ENCODE measurements at places on chromosomes 1 and 21.

- DNase-seq: no peak
Measured at GRCh38 chr1:9164532-9164900, 35.6 kb upstream of the GPR157 start.

DNA sequence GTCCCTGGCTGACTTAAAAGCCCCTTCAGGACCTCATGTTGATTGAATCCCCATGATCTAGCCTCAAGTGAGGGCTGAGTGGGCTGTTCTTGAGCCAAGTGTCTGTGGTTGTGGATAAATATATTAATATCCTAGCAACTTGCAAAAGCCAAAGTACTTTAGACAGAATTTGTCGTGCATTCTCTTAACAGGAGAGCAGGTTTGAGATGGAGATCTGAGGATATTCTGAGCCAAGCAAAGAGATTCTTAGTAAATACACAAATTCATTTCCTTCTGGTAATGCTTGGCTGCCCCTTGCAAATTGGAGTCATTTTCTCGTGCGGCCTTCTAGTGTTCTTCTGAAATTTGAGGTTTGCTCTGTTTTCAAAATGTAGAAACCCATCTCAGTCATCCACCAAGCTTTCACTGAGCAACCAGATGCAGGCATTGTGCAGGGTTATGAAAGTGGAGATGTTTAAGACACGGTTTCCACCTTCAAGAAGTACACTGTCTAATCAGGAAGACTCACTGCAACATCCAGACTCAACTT lies 242.1 kb upstream of the JUN start:
- DNase-seq: no peak

DNA sequence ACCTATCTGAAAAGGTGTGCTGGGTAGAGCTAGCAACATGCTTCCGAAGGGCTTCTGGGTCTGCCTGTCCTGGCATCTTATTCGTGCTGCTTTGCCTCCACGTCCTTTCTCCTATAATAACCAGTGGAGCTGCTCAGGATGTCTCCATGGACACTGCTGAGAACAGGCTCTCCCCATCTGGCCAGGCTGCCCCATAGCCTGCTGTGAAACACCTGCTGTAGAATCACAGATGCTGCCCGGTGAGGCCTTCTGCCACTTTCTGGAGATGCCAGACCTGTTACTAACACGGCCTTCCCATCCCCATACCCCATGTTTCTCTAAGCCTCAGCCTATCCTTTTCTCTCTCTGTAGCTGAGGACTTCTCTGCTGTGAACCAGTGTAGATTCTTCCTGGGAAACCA lies 120.5 kb downstream of the IER5 start:
- DNase-seq: no peak

- no peak for DNase-seq
Measured at GRCh38 chr1:86849756-86850155, 64.2 kb downstream of the SELENOF start.

DNA sequence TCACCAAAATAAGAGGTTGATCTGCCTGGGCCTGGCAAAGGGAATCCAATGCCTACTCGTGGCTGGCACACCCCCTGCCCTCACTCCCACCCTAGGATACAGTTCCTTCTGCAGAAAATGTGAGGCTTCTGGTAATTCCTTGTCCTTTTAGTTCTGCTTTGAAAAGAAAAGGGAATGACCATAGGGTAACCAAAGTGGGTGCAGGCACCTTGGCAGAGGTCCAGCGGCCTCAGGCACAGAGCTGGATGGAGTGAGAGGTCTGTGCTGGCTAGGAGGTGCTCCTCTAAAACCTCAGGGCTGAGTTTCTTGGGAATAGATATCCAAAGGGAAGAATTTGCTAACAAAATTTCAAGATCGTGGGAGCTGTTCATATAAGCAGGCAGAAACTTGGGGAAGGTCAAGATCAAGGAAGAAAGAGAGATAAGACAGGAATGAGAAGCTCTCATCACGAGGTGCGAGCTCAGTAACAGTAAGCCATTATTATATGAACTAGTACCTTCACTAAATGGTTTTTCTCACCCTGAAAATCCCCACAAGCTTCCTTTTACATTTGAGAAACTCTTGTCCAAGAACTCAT lies 293.1 kb upstream of the LYPLAL1 start:
- DNase-seq: no peak

GRCh38 chr1:59494145-59494833 lies 197.4 kb downstream of the FGGY start:
- DNase-seq: no peak

- DNase-seq: no peak
Measured at GRCh38 chr1:211036381-211037060, 97.4 kb downstream of the KCNH1 start.

DNA sequence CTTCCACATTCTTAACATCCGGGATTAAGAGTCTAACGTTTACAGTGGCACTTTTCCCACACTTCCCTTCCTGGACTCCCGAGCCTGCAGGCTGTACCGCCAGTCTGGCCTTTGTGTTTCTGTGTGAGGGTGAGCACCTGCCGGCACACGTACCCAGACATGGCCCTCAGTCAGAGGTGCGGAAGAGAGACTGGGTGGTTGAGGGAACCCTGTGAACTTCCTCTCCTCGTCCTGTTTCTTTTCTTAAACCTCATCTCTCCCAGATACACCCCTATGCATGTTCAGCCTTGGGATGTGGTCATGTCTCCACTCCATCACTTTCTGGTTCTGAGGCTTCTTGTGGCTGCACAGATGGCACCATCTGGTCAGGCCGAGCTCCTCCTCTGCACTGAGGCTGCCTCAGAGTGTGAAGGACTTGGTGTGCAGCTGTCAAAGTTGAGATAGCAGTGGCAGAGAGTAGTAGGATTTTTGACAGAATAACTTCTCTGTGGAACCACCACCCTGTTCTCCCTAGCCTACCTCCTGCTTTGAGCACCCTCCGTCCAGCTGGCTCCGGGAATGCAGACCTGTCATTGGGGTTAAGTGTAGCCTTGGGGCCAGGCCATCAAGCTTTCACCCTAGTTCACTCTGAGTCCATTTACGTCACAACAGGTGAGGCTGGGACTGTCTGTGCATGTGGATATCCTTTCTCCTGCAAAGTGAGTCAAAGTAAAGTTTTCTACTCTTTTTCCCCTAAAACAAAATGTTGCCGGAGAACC lies 31.4 kb downstream of the VASH2 start:
- no peak for DNase-seq

DNA sequence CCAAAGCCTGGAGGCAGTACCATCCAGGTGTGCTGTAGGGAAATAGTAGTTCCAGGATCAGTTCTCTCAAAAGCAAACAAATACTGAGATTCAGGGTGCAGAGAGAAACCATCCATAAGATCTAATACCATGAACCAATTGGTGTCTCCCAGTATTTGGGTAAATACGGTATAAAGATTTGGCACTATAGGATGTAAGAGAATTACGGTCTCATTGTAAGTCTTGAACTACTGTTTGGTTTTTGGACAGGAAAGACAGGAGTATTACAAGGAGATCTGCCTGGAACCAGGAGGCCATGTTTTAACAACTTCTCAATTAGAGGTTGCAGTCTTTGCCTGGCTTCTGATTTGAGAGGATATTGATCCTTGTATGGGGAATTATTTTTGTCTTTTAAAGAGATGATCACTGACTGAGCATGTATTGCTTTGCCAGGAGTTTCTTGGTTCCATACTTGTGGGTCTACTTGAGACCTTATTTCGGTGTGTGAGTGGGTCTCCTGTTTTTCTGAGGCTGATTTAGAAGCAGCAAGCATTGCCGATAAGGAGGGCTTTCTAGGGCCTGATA lies 10.2 kb downstream of the AADACL4 start:
- DNase-seq: no peak

- no peak for DNase-seq
Measured at GRCh38 chr1:158286941-158287346, 2.8 kb upstream of the CD1C start.

DNA sequence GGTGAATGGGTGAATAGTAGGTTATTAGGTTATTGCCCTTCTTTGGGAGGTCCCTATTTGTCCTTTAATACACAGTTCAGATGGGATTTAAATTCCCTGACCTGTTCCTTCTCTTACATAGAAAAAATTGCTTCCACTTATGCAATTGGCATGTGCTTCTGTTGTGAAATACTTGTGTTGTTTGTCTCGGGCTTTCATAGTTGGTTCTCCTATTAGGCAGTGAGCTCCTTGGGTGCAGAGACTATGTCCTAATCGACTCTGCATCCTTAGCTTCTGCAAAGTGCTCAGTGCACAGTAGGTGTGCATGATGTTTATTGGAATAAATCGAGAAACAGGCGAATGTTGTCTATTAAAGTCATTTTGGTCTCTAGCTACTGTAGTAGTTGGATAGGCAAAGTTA lies 1.3 kb upstream of the PDE4B start:
- no peak for DNase-seq

- no peak for DNase-seq
Measured at GRCh38 chr1:57112148-57112547, 146.3 kb upstream of the C8B start.

- DNase-seq: no peak
Measured at GRCh38 chr1:50265790-50266314, 157.1 kb downstream of the ELAVL4 start.

DNA sequence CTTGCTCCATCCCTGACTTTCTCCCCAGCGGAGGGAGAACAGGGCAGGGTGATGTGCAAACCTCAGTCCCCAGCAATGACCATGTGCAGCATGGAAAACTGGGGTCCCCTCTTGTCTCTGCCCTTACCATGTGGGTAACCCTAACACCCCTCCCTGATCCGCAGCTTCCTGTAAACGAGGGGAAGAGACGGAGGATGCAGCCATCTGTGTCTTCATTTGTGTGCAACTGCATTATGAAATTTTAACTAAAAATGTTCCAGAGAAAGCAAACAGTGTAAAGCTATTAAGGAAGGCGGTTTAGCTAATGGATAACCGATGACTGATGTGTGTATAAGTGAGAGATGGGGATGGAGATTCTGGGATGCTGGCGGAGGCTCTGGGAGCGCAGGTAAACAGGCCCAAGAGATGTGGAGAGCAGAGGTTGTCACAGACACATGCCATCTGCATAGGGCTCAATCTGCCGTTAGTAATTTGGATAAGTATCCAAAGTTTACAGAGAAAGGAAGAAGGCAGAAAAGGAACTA lies 206.6 kb downstream of the DSCAM start:
- no peak for DNase-seq

Data from esophagus squamous epithelium (tissue), 5 donors.